Activated CD4-positive, CD25-positive, alpha-beta regulatory T cell treated with anti-CD3 and anti-CD28 coated beads, Interleukin-2, amount 50 U/mL, for 72 hours (primary cell): ENCODE measurements at places on chromosomes 2 and 18.

GRCh38 chr2:19843992-19844515 lies 57.7 kb downstream of the TTC32 start:
- no peak for DNase-seq

DNA sequence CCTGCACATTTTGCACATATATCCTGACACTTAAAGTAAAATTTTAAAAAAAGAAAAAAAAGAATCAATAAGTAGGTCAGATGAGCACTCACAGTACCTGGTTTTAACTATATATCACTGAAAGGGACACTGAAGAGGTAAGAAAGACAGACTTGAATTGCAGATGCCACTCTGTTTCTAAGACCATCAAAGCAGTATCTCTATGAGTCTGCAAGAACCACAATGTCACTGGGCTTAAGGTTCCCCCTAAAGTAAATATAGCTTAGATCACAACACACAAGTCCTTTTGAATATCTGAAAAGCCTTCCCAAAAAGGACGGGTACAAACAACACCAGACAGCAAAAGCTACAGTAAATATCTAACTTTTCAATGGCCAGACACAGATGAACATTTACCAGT lies 57.6 kb downstream of the CYTIP start:
- no peak for DNase-seq

GRCh38 chr18:50749945-50750344 lies 69.9 kb downstream of the MRO start:
- DNase-seq: no peak

- DNase-seq: no peak
Measured at GRCh38 chr2:40937284-40937683, 485.4 kb upstream of the SLC8A1 start.
